Airway epithelial cell (primary cell): ENCODE measurements at places on chromosomes 1 and 21. TPM values are rescaled to one million over a fixed set of nuclear protein-coding genes. Genes with fewer than 3 reads are reported as not detected.

ADORA1 gene
- total RNA-seq: 0.09 and 0.14 TPM in 2 replicates

CD2 gene
- total RNA-seq: not detected in 2 replicates

ZNF281 gene
- 8.4 and 14.9 TPM in 2 replicates for total RNA-seq

FOXO6 gene
- 0.28 TPM in 1 of 2 replicates, not detected in the other for total RNA-seq

LEFTY2 gene
- not detected in 2 replicates for total RNA-seq
